ENCODE measurements at places on chromosomes 2 and 18.

GRCh38 chr2:153584244-153584643 is 105.7 kb upstream of the RPRM start:
- no peak for DNase-seq

- no peak for DNase-seq
Observed at GRCh38 chr2:131535526-131535925, 7.8 kb downstream of the CCDC74A start.

- no peak for DNase-seq
Observed at GRCh38 chr18:27952741-27953140, 224.2 kb downstream of the CDH2 start.

DNA sequence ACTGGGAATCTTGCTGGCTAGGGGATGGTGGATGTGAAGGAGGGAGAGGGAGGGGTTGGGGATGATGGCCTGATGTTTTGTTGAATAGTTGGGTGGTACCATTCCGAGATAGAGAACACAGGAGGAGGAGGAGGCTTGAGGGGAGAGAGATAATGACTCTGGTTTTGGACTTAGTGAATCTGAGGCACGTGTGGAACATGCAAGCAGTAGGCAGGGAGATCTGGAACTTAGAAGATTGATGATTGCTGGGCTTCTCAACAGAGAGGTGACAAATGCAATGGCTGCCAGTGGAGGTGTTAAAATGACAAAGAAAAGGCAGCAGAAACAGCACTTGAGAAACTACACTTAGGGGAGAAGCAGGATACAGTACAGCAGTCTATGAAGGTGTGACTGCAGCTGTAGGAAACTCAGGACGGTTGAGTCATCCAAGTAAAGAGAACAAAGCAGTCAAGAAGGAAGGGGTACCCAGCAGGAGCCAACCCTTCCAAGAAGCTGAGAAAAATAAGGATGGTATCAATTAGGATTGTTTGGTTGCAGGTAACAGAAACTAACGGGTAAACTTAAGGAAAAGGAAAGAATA is 221.4 kb upstream of the FBXO11 start:
- no peak for DNase-seq

DNA sequence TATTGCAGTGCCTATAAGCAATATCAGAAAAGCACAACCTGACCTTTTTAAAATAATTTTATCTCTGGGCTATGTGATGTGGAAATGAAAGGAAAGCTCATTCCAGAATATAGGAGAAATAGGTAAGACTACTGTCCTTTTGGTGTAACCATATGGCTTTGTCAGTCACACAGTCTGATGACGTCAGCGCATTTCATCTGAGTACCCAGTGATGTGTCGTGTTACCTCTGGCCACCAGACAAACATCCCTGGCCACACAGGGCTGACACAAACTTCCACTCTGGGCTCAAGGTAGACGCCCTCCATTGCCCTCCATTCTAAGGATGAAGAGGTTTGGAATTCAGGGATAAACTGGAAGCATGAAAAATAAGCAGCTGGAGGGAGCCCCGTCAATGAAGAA is 506.7 kb downstream of the CMPK2 start:
- no peak for DNase-seq

GRCh38 chr2:31256611-31257382 is 22.8 kb downstream of the EHD3 start:
- DNase-seq: no peak

- no peak for DNase-seq
Observed at GRCh38 chr2:177237932-177238331, 25.3 kb downstream of the HNRNPA3 start.

DNA sequence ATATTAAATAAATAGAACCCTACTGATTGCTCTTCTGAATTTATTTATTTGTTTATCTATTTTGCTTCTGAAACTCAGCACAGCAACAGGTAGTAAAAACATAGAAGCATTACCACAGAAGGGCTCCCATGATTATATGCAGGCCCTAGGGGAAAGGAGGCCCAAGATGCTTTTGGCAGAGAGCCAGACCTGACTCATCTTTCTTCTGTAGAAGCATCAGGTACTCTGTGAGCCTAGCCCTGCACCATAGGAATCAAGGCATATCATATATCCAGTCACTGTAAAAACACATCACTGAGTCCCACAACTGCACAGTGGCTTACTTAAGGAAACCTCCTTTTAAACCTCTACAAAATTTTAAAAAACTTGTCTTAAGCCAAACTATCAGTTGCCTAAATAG is 1.8 kb downstream of the SCN9A start:
- peak; percentile 7 for DNase-seq

DNA sequence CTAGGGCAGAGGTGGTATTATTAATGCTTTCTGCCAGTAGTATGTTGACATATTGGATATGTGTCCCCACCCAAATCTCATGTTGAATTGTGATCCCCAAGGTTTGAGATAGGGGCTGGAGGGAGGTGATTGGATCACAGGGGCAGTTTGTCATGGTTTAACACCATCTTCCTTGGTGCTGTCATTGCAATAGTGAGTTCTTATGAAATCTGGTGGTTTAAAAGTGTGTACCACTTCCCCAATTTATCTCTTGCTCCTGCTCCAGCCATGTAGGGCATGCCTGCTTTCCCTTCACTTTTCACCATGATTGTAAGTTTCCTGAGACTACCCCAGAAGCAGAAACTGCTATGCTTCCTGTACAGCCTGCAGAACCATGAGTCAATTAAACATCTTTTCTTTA is 47.1 kb upstream of the THSD7B start:
- DNase-seq: no peak

DNA sequence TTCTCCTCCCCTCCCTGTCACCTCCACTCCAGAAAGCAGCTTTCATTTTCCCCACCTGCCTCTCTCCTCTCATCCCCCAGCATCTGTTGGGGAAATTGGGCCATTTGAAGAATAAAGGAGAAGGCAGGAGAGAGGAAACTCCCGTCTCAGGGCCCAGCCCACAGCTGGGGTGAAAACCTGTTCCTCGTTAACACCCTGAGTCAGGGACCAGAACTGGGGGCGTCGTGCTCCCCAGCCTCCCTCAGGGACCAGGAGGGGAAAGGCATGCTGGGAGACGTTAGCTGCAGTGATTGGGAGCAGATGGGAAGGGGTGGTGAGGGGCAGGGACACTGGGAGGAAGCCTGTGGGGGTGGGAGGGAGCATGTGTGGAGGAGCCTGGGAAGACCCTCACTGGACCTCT is 251.3 kb downstream of the DYSF start:
- DNase-seq: no peak

DNA sequence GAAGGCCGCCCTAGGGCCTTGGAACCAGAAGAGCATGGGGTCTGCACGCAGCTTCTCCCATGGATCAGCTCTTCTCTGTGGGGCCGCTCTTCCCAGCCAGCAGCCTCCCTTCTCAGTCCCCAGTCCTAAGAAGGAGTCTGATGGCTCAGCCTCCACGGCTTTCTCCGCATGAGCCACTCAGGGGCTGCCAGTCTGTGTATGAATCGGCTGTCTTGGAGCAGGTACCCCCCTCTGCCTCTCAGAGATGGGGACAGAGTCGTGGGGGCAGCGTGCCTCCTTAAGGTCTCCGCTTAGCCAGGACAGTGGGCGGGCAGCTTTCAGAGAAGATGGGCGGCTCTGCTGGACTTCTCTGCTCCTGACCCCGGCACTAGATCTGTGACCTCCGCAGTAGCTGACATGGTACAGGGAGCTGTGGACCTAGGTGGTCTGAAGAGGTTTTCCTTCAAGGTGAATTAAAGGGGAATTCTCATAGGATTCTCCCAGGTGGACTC is 21.6 kb downstream of the INPP5D start:
- DNase-seq: no peak

DNA sequence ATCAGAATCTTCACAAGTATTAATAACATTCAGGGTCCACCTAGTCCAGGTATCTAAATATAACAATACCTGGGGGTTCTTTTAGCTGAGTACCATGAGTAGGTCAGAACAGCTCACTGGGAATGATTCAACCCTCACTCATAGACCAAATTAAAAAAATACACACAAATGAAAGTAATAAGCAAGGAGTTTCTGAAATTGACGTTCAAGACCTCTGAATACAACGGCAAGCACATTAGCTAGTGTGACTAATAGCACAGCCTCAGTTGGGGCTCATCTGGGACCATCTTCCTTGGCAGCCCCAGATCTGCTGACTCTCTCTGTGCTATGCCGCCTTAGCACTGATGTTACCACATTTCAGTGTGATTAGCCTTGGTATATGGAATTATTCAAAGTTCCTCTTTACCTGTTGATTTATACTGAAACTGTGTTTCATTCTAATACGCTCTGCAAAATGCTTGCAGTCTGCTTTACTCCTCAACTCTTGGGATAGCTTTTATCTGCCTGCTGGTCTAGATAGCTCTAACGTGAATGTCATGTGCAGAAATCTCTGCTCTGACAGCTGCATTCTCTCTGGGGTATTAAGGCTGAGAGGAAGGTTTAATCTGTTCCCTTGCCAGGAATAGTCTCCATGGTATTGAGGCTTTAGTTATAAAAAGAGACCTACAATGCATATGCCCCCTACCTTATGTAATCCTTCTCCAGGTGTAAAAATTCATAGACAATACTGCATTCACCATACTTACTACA is 153.3 kb downstream of the METTL4 start:
- DNase-seq: no peak

- peak; percentile 35 for DNase-seq
Observed at GRCh38 chr2:120174963-120175581, 48.1 kb downstream of the TMEM185B start.

- DNase-seq: no peak
Observed at GRCh38 chr2:105338020-105338385, 663 bp downstream of the C2orf49 start.

DNA sequence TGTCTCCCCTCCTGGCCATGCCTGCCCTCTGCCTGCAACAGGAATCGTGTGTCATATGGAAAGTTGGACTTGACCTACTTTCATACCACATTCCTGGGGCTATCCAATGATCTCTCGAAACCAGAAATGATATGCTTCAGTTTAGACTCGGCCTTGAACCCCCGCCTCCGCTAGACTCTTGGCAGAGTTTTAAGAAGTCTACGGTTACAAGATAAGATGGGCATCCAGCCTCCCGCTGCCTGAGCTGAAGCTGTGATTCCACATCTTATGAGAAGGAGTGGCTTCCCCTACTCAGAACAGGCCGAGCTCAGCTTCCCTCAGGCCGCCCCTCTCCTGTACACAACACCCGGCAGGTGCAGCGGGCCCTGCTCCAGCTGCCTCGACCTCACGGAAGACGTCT is 73.9 kb downstream of the MTCL1 start:
- no peak for DNase-seq

DNA sequence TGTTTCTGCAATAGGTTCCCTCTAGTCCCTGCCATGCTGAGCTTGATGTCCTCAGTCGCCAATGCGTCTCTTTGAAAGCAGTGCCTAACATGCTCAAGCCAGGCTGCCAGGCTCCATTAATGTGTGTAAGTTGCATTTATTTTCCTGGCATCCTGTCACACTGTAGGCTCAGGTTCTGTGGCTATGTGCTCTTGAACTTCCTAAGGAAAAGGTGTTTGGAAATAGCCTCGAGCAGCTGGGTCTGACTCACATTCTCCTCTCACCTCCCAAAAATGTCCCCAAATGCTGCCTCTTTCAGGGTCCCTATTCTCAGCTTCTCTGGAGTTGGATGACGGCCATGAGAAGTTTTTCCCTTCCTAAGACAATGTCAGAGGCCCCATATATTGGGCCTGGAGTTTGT is 58.0 kb upstream of the SLC14A2 start:
- no peak for DNase-seq

DNA sequence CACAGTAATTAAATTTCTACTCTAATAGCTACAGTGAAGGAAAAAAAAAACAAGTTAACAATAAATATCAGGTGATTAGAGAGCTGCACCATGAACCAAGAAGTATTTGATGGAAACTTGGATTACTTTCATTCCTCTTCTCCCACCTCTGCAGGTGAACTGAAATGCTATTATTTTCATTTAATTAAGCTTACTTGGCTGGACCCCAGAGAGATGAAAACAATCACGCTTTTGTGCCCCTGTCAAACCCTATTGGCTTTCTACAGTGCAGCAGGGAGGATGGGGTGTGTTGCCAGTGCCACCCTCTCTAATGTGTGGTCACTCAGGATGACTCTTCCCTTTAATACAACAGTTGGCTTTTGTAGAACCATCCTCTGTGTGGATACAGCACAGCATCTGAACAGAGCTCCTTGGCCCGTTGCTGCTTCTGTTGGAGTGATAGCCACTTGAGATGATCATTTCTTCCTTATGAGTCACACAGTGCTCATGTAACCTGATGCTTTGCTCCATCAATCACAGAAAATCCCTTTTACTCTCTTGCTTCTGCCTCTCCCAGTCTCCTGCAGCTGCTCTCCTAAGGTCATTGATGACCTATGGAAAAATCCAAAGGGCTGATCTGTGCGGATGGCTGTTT is 5.5 kb upstream of the ARL4C start:
- DNase-seq: no peak

GRCh38 chr2:68771211-68771751 is 36.7 kb downstream of the ARHGAP25 start:
- peak; percentile 41 for DNase-seq

- DNase-seq: no peak
Observed at GRCh38 chr18:32530947-32531651, 60.4 kb upstream of the GAREM1 start.

DNA sequence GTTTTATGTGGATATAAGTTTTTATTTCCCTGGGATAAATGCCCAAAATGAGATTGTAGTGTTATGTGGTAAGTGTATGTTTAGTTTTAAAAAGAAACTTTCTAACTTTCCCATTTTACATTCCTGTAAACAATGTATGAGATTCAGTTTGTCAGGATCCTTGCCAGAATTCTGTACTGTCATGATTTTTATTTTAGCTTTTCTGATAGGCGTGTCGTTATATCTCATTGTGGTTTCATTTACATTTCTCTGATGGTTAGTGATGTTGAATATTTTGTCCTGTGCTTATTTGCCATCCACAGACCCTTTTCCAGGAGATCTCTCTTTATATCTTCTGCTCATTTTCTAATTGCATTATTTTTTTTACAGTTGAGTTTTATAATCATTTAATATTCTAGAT is 245.6 kb upstream of the CDH2 start:
- DNase-seq: no peak

DNA sequence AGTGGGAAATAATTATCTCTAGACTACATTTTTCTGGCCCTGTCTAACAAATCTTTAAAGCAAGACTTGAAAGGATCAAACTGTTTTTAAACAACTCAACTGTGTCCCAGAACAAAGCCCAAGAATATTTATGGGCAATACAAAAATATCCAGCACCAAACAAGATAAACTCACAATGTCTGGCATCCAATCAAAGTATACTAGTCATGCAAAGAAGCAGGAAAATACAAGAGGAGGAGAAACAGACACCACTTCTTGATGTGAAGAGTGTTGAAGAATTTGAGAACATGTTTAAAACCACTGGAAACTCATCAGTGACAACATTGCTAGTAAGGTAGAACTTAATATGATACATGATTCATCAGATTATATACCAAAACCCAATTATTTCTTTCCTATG is 66.1 kb upstream of the CDC42EP3 start:
- DNase-seq: no peak

GRCh38 chr18:40159141-40160017 is 1795.7 kb upstream of the PIK3C3 start:
- DNase-seq: no peak

- no peak for DNase-seq
Observed at GRCh38 chr18:69444221-69444620, 43.5 kb downstream of the DOK6 start.

- no peak for DNase-seq
Observed at GRCh38 chr2:22890132-22890531, 494.8 kb upstream of the KLHL29 start.

- DNase-seq: peak; percentile 81
Observed at GRCh38 chr2:234335661-234336228, 161.1 kb downstream of the ARL4C start.

All from CD4-positive, alpha-beta T cell treated with Interleukin-6 for 4 hours (primary cell).